ENCODE measurements at places on chromosomes 5 and 9. TPM values are rescaled to one million over a fixed set of nuclear protein-coding genes. Genes with fewer than 3 reads are reported as not detected.

WDR70 gene
- 27.7 TPM for polyA plus RNA-seq

PTAR1 gene
- polyA plus RNA-seq, result 29.5 TPM

IFNK gene
- polyA plus RNA-seq, result 0.06 TPM

PDLIM4 gene
- 17.9 TPM for polyA plus RNA-seq

TAS2R1 gene
- not detected for polyA plus RNA-seq

GARIN3 gene
- not detected for polyA plus RNA-seq

DOK3 gene
- polyA plus RNA-seq, result 4.7 TPM

ROR2 gene
- 17.5 TPM for polyA plus RNA-seq

MEIKIN gene
- polyA plus RNA-seq, result not detected

GRCh38 chr5:15664961-15665360, 165.0 kb downstream of the FBXL7 start:
- DNase-seq, result no peak

- DNase-seq, result no peak
These were observed 67.0 kb downstream of the CAST start for GRCh38 chr5:96729156-96729555.

DNA sequence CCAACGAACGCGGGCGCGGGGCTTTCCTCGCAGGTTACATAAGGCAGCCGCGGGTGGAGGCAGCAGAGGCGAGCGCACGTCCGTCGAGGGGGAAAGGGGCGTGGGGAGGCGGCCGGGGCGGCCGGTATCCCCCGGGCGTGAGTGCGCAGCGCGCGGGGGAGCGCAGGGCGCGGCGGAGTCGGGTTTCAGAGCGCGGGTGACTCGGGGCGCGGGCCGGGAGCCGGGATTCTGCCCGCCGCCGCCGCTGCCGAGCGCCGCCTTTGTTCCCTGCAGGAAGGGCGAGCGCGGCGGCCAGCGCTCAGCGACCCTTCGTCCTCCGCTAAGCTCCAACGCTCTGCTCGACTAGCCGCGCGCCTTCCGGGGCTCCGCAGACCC, at the start of gene COL15A1:
TSS of gene COL15A1 (plus strand) at position 226 of the 375 bp plus-strand sequence. CDS start 155 bp downstream, outside the sequence.
- DNase-seq, result no peak

DNA sequence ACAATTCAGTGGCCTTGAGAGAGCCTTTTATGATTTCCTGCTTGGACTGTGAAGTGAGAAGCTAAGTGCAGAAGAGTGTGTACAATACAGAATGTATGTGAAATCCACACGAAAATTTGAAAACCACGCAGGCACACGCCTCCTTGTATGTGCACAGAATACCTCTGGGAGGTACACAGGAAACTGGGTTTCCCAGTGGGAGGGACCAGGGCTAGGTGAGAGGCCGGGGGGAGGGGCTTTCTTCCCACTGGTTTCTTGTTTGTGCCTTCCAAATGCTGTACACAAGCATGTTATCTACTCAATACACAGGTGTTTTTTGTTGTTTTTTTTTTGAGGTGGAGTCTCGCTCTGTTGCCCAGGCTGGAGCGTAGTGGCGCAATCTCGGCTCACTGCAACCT, 16.1 kb downstream of the C9orf50 start:
- DNase-seq, result no peak

DNA sequence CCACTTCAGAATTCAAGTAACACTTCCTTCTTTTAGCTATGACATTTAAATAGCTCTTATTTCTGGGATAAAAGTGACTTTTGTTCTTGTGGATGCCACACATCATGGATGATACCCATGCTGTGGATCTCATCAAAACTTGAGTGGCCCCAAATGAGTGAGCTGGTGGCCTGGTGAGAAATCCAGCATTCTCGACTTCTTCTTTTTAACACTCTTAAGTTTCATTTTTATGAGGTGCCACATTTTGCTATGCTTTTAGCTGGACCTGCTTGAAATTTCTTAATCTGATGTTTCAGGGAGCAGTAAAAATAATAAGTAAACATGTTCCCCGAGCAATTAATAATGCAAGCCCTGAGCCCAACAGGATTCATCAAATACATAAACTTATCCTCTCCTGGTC, 384.8 kb upstream of the MEF2C start:
- no peak for DNase-seq

DNA sequence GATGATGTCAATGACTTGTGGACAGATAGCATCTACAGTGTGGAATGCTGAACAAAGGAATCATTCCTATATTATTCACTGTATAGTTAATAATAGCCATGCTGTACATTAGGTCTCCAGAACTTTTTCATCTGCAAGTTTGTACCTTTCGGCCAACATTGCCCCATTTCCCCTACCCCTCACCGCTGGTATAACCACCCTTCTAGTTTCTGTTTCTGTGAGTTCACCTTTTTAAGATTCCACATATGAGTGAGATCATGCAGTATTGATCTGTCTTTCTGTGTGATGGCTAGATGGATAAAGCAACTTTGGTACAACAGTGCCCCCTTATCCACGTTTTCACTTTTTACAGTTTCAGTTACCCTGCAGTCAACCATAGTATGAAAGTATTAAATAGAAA, 18.8 kb upstream of the ALDH1B1 start:
- no peak for DNase-seq

DNA sequence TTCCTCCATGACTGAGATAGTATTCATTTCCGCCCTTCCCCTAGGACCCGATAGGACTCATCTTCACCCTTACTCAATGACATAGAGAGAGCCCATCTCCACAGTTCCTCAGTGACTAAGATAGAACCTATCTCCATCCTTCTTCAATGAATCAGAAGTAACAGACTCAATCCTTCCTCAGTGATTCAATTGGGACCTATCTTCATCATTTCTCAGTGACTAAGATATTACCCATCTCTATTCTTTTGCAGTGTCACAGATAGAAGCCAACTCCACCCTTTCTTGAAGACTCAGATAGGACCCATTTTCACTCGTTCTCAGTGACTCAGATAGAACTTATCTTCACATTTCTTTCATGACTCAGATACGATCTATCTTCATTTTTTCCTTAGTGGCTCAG, 164.6 kb downstream of the FBXO4 start:
- no peak for DNase-seq

DNA sequence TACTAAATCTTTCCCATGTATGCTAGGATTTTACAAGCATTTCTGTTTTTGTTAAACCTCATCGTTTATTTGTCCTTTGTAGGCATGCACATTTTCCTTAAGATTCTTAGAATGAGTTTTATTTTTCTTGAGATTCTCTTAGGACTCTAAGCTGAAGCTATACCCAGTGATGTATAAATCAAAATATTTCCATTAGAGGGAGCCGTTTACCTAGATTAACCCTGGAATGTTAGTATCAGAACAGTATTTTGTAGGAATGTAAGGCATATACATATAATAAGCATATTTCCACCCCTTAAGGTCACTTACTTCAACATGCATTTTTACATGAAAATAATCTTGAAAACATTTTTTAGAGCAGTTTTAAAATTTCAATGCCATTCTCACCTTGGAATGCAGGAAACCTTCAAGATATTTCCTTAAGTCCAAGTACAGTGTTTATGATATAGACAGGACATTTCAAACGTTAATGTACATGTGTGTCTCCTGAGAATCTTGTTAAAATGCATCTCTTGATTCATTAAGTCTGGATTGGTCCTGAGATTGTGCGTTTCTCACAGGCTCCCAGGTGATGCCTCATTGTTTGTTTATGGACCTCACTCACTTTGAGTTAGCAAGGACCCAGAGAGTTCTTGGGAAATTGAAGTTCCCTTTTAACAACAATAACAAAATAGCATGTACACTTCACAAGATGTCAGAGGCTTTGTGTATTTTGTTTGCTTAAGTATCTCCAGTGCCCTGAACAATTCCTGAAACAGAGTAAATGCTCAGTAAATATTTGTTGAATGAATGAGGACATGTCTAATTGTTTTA, 34.9 kb upstream of the FCHO2 start:
- no peak for DNase-seq
